Stimulated activated CD8-positive, alpha-beta memory T cell treated with anti-CD3 and anti-CD28 coated beads, Interleukin-15, amount 100 ng/mL, for 4 hours (primary cell): ENCODE measurements at places on chromosomes 4 and X.

GRCh38 chrX:153416781-153417450 is 5.6 kb downstream of the ZFP92 start:
- no peak for DNase-seq

DNA sequence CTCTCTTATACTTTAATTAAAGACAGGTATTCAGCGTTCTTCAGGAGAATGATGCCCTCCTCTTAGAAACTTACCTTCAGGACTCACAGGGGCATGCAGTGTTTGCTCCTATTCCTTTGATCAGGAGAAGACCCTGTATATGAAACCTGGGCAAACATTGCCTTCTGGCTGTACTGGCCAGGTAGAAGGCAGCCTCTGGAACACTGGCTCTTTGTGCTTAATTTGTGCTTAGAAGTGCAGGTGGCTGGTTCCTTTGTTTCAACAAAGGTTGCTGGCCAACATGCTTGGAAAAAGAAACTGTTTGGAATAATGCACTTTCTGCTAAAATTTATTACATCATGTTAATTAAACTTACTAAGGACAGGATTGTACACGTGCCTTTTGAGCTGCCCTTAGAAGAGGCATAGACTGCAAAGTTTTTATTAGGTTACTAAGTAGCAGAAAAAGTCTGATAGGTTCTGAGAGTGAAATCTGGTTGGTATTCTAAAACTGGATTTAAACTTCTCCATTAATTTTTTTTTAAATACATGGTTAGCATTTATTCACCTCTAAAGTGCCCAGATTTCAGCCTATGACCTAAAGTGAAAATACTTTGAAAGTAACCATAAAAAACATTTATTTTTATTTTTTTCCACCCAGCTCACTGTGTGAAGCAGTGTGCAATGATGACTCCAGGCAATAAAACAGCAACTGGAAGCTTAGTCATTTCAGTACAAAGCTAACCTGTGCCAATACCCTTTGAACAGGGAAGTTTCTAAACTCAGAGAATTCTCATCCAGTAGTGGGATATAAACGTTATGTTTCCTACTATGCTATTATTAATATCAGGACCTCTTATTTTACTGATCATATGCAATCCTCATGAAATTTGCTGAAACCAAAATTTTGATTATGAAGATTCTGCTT is 11.3 kb downstream of the RASSF6 start:
- no peak for DNase-seq

GRCh38 chr4:93384887-93385286 is 443.7 kb upstream of the ATOH1 start:
- no peak for DNase-seq

DNA sequence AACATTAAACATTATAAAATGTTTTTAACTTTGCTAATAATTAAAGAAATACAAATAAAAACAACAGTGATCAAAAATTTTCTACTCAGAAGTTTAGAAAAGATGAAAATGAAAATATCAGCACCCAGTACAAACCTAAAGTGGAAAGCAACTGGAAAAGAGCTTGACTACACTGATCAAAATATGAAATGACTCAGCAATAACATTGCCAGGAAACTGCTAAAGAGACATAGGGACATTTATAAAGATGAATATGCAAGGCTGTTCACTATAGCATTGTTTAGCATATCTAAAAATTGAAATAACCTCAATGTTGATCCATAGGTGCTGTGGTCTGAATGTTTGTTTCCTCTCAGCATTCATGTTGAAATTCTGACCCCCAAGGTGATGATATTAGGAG is 88.5 kb upstream of the NOCT start:
- DNase-seq, result no peak

DNA sequence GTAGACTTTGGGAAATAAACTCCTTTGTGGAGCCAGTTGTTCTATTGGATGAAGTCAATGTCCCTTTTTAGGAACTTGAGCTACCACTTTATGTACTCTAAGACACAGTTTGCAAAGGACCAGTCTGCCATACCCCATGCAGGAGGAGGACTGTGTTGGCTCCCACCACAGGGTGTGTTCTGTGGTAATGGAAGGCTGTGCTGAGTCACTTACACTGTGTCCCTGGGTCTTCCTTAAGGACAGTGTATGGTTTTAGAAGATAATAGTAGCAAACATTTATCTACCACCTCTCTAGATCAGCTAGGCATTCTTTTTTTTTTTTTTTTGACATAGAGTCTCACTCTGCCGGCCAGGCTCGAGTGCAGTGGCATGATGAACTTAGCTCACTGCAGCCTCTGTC is 184.0 kb upstream of the PGRMC2 start:
- no peak for DNase-seq

DNA sequence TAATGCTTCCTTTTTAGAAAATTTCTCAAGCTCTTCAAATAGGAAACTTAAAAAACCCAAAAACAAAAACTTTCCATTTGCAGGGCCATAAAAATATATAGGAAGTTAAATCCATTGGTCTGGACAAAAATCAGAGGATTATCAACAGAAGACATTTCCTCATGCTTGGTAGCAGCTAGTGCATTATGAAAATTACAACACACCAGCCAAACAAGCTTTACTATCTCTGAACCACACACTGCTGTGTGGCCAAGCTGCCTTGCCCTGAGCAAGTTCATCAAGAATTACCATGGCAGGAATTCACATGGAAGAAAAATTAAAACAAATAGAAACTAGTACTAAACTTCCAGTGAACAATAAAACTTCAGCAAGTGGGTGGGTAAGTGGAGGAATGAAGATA is 3.6 kb downstream of the USP46 start:
- DNase-seq, result no peak

DNA sequence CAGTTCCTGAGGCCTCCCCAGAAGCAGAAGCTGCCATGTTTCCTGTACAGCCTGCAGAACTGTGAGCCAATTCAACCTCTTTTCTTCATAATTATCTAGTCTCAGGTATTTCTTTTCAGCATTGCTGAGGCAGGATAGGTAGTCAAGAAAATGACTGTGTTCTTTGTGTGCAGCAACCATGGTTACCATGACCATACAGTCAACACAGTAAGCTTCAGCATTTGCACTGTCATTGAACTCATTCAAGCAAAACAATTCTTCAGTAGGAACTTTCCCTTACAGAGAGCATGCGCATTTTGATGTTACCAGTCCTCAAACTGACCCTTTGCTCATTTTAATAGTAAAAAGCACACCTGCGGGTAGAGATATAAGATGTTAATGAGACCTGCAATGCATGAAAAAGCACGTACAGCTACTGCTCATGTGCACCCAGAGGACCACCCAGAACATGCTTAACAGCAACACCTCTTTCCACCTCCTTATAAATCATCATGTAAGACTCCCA is 180.8 kb downstream of the PRKX start:
- no peak for DNase-seq

DNA sequence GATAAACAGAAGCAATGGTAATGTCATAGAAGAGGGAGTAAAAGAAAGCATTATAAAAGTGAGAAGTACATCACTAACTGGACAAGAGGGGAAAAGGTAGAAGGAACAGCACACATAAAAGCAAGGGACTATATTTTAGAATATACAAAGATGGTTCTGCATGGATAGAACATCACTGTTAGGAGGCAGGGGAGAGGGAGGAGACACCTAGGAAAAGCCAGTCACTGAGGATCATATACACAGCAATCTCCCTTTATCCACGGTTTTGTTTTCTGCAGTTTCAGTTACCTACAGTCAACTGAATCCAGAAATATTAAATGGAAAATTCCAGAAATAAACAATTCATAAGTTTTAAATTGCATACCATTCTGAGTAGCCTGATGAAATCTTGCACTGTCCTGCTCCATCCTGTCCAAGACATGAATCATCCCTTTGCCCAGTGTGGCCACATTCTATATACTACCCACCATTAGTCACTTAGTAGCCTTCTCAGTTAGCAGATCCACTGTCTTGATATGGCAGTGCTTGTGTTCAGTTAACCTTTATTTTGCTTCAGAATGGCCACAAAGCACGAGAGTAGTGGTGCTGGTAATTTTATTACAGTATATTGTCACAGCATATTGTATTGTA is 74.2 kb downstream of the PPA2 start:
- DNase-seq, result no peak

DNA sequence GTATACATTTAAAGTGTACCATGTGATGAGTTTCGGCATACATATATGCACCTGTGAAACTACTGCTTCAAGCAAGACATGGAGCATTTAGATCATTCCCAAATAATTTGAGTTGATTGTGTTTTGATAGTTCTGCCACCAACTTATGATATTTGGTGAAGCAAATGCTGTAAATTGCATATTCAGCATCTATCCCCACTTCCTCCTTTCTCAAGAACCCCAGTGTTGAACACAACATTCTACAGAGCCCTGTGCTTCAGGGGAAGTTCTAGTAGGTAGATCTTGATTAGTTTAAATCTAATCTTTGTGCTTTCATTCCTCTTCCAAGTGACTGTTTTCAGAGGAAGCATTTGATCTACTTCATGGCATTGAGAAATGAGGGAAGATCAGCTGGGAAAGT is 5.4 kb upstream of the SHROOM3 start:
- DNase-seq, result no peak

- DNase-seq, result no peak
Measured at GRCh38 chr4:78613522-78614321, 62.2 kb downstream of the ANXA3 start.

DNA sequence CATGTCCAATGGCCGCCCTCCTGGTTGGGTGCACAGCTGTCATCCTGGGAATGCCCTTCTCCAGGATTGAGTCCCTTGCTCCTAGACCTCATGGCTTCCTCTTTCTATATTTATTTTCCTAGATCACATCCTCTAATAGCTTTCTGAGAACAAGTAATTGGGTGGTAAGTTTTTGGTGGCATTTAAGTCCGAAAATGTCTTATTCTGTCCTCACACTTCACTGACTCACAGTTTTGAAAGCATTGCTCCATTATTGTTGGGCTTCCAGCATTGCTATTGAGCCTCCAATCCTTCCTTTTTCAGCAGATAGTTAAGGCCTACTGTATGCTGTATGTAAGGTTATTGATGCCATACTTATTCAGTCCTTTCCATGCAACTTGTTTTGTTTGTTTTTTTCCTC is 25.9 kb downstream of the PGM2 start:
- DNase-seq, result no peak

GRCh38 chrX:31993637-31994036 is 921.8 kb upstream of the FTHL17 start:
- DNase-seq, result no peak

DNA sequence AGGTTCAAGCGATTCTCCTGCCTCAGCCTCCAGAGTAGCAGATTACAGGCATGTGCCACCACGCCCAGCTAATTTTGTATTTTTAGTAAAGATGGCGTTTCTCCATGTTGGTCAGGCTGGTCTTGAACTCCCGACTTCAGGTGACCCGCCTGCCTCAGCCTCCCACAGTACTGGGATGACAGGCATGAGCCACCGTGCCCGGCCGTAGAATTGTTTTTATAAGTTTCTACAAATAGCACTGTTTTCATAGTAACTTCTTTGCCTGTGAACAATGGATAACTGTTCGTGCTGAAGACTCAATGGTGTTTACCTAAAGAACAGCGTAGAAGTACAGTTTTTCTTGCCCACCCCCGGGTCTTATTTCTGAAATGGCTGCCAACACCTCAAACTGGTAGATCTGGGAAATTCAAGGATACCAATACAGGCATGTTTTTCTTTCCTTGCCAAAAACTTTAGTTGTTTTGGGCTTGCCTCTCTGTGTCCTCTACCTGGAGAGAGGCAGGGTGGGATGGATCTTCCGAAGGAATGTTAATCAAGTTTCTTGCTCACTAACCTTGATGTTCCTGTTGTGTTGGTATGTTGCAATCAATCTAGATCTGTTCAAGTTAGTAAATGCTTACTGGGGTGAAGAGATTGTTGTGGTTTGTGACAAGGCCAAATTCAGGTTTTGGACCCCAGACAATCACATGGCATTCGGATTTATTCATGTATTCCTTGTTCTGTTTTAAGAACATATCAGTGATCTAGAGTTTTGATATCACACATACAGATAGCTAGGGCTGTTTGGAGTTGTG is 2.8 kb upstream of the RUFY3 start:
- no peak for DNase-seq

DNA sequence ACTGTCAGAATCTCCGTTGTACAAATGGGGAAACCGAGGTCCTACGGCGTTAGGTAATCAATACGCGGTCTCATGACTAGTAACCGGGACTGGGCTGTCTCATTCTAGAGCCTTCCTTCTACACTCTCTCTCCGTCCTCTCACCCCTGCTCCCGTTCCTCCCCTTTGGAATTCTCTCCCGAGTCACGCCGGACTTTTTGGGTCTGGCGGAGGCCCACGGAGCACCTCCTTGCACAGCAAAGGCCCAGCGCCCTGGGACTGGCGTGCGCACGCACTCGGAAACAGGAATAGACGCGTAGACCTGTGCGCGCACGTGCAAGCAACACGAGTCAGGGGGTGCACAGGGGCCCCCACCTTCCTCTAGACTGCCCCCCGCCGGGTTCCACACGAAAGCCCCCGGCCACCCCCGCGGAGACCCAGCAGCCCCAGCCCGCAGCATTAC is 361 bp downstream of the QDPR start:
- no peak for DNase-seq

DNA sequence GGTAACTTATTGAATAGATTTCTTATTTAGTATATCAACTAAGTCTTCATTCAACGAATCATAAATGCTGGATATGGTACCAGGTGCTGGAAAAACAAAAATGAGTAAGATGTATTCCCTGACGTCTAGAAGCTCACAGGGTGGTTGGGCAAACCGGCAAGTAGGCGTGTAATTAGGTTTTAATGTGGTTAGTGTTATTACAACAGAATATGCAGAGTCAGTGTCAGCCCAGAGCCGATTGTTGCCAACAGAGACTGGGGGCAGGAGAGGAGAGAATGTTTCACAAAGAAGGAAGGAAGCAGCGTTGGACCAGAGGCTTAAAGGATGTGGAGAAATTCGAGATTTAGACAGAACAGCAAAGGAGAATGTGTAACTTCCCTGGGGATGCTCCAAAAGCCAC is 111.7 kb downstream of the TENM3 start:
- no peak for DNase-seq

- no peak for DNase-seq
Measured at GRCh38 chr4:80268081-80268823, 1.8 kb downstream of the FGF5 start.
